ENCODE measurements at places on chromosomes 3 and 15.

- no peak for DNase-seq
Observed at GRCh38 chr3:98800401-98800800, 37.3 kb downstream of the ST3GAL6 start.

- no peak for DNase-seq
Observed at GRCh38 chr3:126153695-126154360, 26.6 kb downstream of the ALDH1L1 start.

- DNase-seq, result no peak
Observed at GRCh38 chr3:127729556-127730056, 56.9 kb downstream of the ABTB1 start.

DNA sequence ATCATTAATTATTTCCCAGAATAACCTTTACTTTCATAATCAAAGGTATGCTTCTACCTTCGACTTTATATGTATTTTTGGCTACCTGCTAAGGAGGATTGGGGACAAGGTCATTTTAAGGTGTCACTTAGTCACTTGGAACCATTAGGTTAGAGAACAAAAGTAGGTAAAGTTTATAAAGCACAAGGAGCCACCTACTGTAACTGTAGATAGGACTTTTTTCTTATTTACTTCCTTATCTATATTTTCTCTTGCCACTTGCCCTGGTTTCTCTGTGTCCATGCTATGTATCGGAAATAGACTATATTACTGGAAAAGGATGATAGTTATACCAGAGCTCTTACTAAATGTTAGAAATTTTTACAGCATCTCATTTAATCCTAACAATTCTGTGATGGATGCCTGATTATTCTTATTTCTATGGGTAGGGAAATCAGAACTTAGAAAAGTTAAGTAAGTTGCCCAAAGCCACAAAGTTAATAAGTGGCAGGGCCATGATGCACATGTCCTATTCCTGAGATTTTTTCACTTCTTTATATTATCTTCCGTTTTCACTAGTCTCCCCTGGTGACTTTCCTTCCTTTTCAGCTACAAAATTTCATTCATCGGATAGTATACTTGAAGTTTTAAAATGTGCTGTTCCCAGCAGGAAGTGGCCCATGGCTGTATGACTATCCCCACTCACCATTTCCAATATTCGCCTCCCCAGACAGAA is 132.5 kb downstream of the CMSS1 start:
- no peak for DNase-seq
